ENCODE measurements at places on chromosomes 5 and 9.

- peak; percentile 68 for DNase-seq
These were observed 306.3 kb upstream of the SGCD start for GRCh38 chr5:156020647-156021046.

DNA sequence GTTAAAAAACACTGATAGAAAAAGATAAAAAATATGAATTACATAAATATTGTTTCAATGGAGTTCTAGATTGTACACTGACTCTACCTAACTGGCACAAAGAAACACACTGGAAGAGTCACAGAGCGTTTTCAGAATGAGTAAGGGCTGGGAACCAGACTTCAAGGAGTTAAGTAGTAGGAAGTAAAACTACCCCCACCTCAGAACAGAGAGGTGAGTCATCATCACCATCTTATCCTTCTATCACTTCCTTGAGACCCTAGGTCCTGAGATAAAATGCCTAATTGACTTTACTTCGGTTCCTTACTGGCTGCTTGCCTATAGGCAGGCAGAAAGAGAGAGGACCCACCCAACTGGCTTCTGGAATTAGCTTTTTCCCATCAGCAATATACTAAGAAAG, 79.7 kb downstream of the ELAVL2 start:
- DNase-seq = no peak

- no peak for DNase-seq
These were observed 120.7 kb upstream of the TRPM3 start for GRCh38 chr9:71242081-71242480.

DNA sequence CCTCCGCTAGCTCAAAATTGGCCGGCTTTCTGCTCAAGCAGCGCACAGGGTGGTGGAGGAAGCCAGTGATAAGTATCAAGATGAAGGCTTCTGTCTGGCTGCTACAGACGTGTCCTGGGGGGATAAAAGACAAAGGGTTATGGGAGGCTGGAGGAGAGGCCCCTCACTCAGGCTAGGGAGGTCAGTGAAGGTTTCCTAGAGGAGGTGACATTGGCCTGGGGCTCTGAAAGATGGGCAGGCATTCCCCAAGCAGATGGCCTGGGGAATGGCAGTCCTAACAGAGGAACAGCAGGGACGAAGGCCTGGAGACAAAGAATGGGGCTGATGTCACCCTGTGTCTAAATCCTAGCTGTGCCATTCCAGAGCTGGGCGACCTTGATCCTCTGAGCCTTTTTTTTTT, 32.3 kb downstream of the OLFML2A start:
- DNase-seq = no peak

- no peak for DNase-seq
These were observed 76.8 kb downstream of the PTPN3 start for GRCh38 chr9:109421026-109421970.

GRCh38 chr9:110025551-110026170, 182.3 kb downstream of the C9orf152 start:
- DNase-seq = no peak

DNA sequence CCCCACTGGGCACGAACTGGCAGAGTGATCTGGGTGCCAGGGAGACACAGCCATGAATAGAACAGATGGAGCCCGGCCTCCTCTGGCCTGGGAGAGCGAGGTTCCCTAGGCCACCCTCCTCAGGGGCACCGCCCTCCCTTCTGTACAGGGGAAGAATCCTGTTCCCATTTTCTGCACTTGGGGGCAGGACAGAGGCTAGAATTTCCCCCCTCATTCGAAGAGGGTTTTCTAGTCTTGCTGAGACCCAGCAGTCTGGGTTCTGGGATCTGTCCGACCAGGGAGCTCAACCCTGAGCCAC, 52.7 kb downstream of the COL5A1 start:
- no peak for DNase-seq

GRCh38 chr5:82765765-82766164, 311.4 kb downstream of the TMEM167A start:
- DNase-seq = no peak

GRCh38 chr9:69743930-69744329, 15.9 kb downstream of the PTAR1 start:
- DNase-seq = no peak

GRCh38 chr5:176901260-176902101, 2.3 kb upstream of the HK3 start:
- DNase-seq = no peak

DNA sequence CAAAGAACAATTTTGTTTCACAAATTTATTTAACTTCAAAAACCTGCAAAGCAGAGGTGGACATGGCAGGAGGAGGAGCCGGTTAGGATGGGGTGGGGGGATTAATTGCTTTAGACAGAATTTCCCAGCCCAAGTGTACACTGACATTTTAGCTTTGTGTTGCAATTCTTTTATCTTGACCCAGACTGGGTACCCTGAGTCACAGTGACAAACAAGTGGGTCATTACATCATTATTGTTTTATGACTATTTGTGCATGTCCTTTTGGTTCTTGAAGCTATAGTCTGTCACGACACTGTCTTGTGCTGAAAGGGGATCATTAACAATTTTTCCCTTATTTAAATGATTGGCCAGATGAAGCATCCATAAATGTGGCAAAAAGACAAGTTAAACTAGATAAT, 84.5 kb upstream of the VCAN start:
- no peak for DNase-seq

- peak; percentile 41 for DNase-seq
These were observed 42.8 kb downstream of the TEK start for GRCh38 chr9:27151693-27152404.

- DNase-seq = no peak
These were observed 18.3 kb upstream of the LPAR1 start for GRCh38 chr9:111056538-111056937.

DNA sequence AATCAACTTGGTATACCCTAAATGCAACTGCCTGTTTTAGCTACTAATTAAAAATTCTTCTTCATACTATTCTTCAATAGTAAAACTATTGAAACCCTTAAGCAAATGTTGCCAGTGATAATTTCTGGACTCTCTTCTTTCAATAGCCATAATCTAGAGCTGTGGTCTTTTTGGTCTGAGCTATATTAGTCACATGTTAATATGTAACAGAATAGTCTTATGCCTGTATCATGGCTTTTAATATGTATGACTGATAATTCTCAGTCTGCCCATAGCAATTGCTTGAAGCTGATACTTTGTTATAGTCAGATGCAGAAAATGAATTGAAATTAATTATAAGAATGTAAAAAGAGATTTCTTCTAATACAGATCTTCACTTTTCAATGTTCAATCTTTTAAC, 1871.9 kb upstream of the CDH6 start:
- no peak for DNase-seq

DNA sequence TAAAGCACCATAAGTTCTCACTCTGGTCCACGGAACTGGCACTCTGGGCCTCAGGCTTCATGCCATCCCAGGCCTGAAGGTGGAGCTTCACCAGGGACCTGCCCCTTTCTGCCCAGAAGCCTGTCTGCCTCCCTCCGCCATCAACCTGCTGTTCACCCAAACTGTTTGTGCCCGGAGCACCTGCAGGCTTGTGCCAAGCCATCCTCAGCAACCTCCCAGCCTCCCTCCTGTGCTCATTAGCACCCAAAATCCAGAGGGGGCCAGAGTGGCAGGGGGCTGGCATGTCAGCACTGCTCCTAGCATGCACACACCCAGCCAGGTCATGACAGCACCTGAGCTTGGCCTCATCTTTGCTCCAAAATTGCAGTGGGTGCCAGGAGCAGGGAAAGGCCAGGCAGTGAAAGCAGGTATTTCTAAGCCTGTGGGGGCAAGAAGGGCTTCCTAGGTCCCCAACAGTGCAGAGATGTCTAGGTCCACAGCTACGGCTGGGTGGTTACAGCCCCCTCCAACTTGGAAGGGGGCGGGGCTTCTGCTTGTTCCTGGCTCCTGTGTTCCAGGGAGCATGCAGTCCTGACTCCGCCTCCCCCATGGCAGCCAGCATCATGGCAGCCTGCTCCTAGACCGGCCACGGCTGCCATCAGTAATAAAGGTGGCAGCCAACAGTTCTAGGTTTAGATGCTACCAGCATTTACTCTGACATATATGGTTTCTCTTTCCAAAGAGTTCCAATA, 85.1 kb downstream of the GIN1 start:
- no peak for DNase-seq

- DNase-seq = no peak
These were observed 164.9 kb upstream of the PAPPA start for GRCh38 chr9:115988701-115989100.

- DNase-seq = no peak
These were observed 305.0 kb upstream of the IRX4 start for GRCh38 chr5:2187687-2188086.

DNA sequence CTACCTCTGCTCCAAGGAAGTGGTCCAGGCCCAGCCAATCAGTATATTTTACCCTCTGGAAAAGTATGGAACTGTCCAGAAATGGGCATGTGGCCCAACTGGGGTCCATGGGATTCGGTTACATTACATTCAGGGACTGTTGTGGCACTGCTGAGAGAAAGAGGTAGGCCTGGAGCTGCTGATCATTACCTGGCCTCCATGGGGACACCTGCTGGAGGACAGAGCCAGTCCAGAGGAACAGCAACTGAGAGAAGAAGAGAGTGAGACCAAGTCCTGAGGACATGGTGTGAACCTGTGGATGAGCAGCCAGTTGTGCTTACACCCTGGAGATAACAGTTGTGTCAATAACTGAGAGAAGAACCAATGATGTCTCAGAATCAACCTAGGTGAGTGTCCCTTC, 48.2 kb downstream of the HMHB1 start:
- no peak for DNase-seq
